Caki2 (cell line): ENCODE measurements at places on chromosomes 13 and 19.

- DNase-seq: no peak
Measured at GRCh38 chr13:44833139-44833538, 156.1 kb downstream of the NUFIP1 start.

GRCh38 chr13:59458908-59459579 lies 704.7 kb downstream of the DIAPH3 start:
- DNase-seq: no peak

GRCh38 chr13:35789335-35790165 lies 313.1 kb upstream of the MAB21L1 start:
- DNase-seq: peak; percentile 11

DNA sequence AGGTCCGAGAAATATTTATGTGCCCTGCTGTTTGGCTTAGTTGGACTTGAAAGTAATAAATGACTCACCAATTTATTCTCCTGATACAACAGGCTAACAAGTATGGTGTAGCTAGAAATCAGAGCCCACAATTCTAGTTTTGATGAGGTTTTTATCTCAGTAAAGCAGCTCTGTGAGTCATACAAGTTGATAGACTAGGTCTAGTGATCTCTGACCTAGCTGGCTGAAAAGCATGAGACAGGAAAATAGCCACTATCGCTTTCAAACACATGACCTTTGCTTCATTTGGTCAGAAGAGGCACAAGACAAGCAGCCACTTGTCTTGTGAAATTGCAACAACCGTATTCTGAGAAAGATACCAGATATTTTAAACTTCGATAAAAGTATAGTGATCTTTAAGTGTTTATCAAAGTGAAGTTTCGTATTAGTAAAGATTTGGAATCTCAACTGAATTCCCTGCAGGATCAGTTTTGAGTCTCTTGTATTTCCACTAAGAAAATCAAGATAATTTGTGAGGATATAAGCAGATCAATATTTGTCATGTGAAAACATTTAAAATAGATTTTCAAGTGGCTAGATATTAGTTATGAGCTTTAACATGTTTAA lies 126.7 kb downstream of the MAB21L1 start:
- DNase-seq: peak; percentile 22

- no peak for DNase-seq
Measured at GRCh38 chr13:113765564-113765910, 6.5 kb downstream of the TMEM255B start.

- no peak for DNase-seq
Measured at GRCh38 chr19:33629826-33630375, 8.1 kb downstream of the CHST8 start.

- no peak for DNase-seq
Measured at GRCh38 chr19:41682437-41682836, 5.6 kb downstream of the CEACAM7 start.

DNA sequence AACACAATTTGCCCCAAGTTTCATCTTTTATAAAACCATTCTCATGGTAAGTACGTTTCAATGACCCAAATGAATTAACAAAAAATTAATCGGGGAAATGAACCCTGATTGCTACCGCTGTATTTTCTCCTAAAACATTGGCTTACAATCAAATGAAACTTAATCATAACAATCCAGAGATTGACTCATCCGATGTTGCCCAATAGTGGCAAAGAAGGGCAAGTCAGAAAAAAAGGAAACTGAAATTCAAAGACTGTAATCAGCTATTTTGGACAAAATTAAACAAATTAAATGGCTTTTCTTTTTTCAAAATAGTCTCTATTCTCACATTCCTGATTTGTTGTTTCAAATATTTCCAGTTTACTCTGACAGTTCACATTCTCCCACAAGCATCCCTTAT lies 3.9 kb upstream of the ACOD1 start:
- DNase-seq: no peak

- no peak for DNase-seq
Measured at GRCh38 chr19:52990759-52991418, 22.8 kb upstream of the ERVV-1 start.

GRCh38 chr19:21907516-21907915 lies 71.5 kb upstream of the ZNF43 start:
- DNase-seq: no peak

GRCh38 chr19:38023671-38024541 lies 116.9 kb downstream of the SIPA1L3 start:
- no peak for DNase-seq

DNA sequence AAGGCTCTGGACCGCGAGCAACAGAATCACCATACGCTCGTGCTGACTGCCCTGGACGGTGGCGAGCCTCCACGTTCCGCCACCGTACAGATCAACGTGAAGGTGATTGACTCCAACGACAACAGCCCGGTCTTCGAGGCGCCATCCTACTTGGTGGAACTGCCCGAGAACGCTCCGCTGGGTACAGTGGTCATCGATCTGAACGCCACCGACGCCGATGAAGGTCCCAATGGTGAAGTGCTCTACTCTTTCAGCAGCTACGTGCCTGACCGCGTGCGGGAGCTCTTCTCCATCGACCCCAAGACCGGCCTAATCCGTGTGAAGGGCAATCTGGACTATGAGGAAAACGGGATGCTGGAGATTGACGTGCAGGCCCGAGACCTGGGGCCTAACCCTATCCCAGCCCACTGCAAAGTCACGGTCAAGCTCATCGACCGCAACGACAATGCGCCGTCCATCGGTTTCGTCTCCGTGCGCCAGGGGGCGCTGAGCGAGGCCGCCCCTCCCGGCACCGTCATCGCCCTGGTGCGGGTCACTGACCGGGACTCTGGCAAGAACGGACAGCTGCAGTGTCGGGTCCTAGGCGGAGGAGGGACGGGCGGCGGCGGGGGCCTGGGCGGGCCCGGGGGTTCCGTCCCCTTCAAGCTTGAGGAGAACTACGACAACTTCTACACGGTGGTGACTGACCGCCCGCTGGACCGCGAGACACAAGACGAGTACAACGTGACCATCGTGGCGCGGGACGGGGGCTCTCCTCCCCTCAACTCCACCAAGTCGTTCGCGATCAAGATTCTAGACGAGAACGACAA lies 1.8 kb downstream of the PCDH17 start:
- DNase-seq: no peak
